ENCODE measurements at places on chromosomes 16 and 17.
A peak's percentile ranks its signal among the peaks of the same experiment; 100 is the strongest.

DNA sequence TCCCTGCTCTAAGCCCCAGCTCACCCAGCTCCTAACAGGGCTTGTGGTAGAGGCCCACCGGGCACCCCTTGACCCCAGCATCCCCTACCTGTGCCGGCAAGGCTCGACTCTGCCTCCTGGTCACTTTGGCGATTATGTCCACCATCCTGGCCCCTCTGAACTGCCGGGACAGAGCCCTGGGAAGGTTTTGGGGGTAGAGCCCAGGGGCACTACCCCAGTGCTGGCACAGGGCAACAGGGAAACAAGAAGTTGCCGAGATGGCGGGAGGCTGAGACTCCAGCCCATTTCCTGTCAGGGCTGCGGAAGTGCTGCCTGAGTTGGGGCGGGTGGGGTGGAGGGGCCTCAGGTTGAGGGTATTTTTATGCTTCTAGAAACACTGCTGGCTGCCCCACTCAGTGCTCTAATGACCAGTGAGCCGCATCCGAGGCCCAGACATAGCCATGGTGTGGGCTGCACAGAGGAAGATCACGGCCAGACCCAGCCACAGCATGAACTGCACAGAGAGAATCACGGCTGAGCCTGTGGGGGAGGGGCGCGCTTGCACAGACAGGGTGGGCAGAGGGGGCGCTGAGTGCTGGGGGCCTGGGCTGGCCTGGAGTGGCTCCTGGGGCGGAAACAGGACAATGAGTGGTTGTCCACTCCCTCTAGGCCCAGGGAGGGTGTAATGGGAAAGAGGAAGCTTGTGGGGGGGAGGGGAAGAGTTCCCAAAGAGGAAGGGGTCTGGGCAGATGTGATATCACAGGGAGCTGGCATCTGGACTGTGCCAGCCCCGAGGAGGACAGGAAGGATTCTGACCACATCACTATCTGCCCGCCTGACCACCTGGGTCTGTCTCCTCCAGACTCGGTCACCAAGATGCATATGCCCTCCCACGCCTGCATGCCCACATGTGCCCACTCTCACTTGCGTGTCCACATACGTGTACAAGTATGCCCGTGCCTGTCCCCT, 22.3 kb downstream of the ARHGAP27 start:
- DNase-seq: peak; percentile 63

DNA sequence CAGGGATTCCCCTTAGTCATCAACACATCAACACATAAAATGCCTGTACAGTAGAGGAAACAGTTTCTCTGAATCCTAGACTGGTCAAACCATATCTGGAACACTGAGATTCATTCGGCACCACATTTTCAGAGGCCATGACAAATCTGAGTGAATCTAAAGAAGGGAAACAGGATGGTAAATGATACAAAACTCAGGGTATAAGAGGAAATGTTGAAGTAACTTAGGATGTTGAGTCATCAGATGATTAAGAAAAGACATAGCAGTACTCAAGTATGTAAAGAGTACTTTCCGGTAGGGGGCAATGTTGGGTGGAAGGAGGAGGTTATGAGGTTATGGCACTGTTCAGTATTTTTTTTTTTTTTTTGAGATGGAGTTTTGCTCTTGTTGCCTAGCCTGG, 358.5 kb upstream of the PMFBP1 start:
- no peak for DNase-seq

DNA sequence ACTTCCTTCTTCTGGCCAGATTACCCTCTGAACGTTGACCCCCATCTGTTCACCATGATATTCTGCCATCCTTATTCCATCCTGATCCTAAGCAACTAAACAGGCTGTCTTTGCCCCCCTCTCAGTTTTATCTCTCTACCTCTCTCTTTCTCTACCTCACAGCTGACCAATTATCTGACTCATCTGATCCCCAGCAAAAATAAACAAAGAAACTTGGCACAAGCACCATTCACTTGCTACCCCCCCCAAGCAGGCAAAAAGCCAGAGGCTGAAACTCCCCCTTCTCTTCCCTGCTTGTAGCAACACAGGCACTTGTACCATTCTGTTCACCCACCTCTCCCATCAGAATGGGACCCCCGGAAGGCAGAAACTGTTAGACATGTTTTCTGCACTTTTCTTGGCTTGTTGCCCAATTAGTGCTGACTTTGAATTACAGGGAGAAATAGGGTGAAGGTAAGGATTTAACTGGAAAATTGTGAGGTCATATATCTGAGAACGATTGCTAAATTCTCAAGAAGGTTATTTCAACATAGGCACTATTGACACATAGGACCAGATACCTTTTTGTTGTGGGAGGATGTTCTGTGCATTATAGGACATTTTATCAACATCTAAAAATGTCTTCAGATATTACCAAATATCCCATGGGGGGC, 163.2 kb downstream of the TOX3 start:
- no peak for DNase-seq

GRCh38 chr16:79576602-79577001, 23.9 kb downstream of the MAF start:
- no peak for DNase-seq

GRCh38 chr17:64328859-64329531, 61.7 kb downstream of the PECAM1 start:
- no peak for DNase-seq

DNA sequence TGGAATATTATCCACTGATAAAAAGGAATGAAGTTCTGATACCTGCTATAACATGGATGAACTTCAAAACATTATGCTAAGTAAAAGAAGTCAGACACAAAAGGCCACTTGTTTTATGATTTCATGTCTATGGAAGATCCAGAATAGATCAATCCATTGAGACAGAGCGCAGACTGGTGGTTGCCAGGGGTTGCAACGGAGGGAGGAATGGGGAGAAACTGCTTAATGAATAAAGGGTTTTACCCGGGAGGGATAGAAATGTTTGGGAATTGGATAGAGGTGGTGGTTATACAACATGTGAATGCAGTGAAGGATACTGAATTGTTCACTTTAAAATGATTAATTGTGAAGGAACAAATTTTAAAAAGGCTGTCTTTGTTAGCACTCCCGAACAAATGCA, 30.2 kb downstream of the WDR59 start:
- DNase-seq: no peak

GRCh38 chr17:57593739-57594462, 151.2 kb downstream of the CCDC182 start:
- DNase-seq: no peak

GRCh38 chr16:80614908-80615671, 74.3 kb downstream of the DYNLRB2 start:
- DNase-seq: no peak

GRCh38 chr17:68057531-68057952, 22.0 kb downstream of the KPNA2 start:
- peak; percentile 51 for DNase-seq

DNA sequence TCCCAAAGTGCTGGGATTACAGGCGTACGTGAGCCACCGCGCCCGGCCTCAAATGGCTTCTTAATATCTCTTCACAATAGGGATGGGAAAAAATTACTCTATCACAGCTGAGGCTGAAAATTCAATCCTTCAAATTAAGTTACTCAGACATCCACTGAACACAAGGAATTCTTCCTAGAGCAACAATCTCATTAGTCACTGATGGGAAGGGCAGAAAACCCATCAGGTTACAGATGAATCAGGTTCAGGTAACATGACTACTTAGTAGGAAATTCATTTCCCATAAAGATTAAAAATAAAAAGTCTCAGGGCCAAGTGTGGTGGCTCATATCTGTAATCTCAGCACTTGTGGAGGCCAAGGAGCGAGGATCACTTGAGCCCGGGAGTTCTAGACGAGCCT, 42.5 kb upstream of the ABR start:
- no peak for DNase-seq

GRCh38 chr17:67260170-67260987, 15.4 kb upstream of the HELZ start:
- DNase-seq: no peak

DNA sequence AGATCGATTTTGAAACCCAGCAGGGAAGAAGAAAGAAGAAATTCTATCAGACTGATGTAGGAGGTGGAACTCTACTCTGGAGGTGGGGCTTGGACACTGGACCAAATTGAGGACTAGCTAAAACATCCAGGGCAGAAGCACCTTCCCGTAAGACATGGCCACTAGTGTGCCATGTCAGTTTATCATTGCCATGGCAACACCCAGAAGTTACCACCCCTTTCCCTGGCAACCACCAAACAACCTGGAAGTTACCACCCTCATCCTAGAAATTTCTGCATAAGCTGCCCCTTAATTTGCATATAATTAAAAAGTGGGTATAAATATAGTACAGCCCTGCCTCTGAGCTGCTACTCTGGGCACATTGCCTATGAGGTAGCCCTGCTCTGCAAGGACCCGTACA, 66.7 kb downstream of the NACA2 start:
- DNase-seq: no peak

- DNase-seq: no peak
Observed at GRCh38 chr16:71927383-71927782, 32.1 kb downstream of the IST1 start.

- DNase-seq: no peak
Observed at GRCh38 chr17:74001145-74001544, 202.3 kb upstream of the RPL38 start.

- no peak for DNase-seq
Observed at GRCh38 chr16:30637944-30638343, 12.8 kb upstream of the PRR14 start.

- no peak for DNase-seq
Observed at GRCh38 chr16:69712914-69713581, 13.3 kb downstream of the NQO1 start.

- DNase-seq: peak; percentile 47
Observed at GRCh38 chr17:51435641-51436091, 175.3 kb downstream of the UTP18 start.

DNA sequence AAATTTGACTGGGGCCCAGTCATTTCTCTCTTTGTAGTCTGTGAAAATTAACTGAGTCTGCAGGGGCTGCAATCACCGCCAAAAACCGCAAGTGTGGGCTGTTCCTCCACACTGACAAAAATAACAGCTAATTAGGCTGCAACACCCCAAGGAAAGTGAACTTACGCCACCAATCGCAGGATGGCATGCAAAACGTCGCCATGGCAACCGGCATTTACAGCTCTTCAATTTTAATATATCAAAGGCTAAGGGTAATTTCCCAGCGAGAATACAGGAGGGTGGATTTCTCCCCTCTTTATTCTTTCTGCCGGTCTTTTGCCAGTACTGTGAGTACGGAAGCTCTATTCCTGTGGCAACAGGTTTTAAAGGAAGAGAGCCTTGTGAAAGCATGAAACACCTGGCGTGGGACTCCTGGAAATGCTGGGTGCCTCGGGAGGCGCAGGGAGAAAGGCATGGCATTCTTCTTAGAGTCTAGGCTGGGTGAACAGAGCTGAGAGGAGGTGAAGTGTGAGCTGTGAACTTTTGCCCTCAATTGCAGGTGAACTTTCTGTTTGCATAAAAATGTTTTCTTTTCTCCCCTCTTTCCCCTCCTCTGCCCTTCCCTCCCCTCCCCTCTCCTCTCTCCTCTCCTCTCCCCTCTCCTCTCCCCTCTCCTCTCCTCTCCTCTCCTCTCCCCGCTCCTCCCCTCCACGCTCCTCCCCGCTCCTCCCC, 399.7 kb downstream of the XYLT1 start:
- peak; percentile 76 for DNase-seq

DNA sequence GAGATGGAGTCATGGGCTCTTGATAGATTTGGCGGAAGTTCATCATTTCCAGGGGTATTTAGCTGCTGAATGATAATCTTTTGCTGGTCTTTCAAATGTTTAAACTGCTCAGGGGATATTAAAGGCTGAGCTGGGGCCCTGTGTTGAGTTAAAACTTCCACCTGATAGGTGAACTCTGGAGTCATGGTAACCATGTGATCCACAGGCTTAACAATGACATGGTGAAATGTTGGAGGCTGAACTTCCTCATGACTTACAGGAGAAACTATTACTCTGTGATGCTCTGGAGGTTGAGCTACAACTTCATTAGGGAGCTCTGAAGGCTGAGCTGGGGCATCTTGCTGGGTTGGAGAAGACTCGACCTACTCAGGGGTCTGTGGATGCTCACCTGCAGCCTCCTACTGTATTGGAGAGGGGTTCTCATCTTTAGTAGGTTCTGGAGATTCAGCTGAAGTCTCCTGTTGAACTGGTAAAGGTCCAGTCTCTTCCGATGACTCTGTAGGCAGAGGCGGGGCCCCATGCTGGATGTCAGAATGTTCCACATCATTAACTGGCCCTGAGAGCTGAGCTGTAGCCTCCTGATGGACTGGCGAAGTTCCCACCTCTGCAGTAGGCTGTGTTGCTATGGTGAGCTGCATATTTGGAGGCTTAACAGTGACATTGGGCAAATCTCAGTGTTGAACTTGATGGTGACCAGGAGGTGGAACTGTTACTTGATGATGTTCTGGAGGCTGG, 24.2 kb downstream of the RDM1 start:
- DNase-seq: no peak

DNA sequence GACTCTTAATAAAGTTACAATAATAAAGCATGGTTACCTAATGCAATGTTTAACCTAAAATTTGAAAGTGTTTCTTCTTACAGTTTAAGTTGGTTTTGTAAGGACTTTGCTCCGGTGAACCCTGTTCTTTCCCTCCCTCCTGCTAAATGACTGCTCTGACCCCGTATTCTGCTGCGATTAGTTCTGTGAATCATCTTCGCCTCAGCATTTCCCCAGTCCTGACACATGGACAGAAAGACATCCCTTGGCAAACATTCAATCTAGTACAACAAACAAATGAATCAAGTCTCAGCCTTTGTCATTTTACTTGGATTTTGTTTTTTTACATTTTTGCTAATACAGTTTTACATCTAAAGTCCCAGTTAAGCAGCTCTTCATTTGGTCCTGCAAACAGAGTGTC, 15.4 kb downstream of the KCNJ2 start:
- DNase-seq: no peak

Data from activated T-cell treated with anti-CD3 and anti-CD28 coated beads, Interleukin-2, amount 50 U/mL, for 1 hour (primary cell).